BE2C (cell line): ENCODE measurements at places on chromosomes 4 and X.

DNA sequence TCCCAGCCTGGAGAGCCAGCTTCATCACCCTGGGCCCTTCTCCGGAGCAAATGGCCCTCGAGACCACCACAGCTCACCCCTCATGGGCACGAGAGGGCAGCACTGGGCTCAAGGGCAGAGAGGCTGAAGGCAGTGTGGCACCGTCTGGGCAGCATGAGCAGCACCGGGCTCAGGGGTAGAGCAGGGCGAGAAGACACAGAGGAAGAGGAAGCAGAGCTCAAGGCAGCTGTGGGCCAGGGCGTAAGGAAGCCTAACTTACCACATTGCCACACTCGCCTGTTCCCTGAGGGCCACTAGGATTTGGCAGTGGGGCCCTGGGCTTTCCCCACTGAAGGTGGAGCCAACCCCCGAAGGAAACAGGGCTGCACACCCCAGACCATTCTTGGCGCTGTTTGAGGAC, 15.5 kb downstream of the ZNF185 start:
- no peak for DNase-seq

DNA sequence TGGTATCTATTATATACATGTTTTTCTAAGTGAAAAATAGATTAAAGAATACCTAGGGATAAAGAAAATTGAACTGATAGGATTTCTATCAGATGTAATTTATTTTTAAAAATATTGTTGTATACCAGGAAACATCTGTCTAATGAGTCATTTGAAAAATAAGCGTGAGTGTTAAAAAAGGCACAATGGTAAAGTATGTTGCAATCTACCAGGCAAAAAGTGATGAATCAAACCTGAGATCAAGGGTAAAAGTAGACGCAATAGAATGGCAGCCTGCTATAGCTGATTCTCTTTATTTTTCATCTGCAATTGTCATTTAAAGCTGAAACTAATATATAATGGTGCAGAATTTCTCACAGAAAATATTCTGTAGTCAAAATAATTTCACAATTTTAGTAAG, 1119.6 kb downstream of the PCDH18 start:
- no peak for DNase-seq

DNA sequence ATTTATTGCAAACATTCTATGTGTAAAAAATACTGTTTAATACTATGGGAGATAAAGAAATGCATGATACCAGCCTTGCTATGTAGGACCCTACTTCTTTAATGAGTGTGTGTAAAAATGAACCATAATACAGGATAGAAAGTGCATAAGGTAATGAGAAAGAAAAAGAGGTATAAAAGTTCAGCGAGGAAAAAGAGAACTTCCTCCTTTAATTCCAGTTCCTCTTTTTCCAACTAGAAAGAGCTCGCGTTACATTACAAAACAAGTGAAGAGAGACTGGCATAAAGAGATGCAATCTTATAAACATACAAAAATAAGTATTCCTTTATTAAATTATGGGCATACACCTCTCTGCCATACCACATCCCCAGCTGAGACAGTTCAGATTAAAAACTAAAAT, 77.4 kb downstream of the ANKRD17 start:
- no peak for DNase-seq

- no peak for DNase-seq
Observed at GRCh38 chrX:6002056-6002455, 226.6 kb downstream of the NLGN4X start.

- DNase-seq: no peak
Observed at GRCh38 chr4:78706302-78706701, 69.8 kb upstream of the BMP2K start.

GRCh38 chr4:8914461-8915171, 43.0 kb upstream of the HMX1 start:
- no peak for DNase-seq

DNA sequence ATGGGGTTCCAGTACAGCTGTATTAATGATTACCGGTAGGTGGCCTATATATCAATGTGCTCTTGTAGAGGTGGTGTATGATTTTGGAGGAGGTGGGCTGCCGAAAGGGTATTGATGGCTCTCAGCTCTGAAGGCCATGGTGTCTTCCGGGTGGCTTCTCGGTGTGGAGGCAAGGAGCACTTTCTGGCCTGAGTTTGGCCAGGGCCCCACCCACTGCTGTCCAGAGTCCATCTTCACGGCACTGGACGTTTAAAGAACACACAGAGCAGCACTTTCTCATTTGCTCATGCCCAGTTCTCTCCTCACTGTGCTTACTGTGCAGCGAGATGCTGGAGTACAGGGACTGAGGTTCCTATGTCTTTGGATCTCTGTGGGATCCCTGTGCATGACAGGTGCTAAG, 16.1 kb downstream of the BST1 start:
- no peak for DNase-seq

- DNase-seq: peak; percentile 19
Observed at GRCh38 chrX:15761564-15762191, 23.6 kb downstream of the CA5B start.

DNA sequence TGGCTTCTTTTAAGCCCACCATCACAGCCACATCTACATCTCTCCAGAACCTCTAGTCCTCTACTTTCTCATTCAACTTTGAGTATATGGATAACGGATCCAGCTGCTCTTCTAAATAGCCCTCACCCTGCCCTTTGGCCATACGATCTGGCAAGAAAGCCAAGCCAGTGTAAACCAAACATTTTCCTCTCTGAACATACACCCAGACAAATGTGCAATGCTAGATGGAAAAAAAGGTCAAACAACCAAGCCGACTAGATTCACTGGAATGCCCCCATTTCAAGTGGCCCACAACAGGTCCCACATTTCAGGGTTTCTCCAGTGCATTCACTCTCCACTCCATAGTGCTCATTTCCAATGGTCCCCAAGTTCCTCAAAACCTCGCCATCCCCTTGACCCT, 24.0 kb downstream of the USP46 start:
- no peak for DNase-seq

- DNase-seq: no peak
Observed at GRCh38 chrX:2691543-2692220, 587 bp downstream of the CD99 start.

DNA sequence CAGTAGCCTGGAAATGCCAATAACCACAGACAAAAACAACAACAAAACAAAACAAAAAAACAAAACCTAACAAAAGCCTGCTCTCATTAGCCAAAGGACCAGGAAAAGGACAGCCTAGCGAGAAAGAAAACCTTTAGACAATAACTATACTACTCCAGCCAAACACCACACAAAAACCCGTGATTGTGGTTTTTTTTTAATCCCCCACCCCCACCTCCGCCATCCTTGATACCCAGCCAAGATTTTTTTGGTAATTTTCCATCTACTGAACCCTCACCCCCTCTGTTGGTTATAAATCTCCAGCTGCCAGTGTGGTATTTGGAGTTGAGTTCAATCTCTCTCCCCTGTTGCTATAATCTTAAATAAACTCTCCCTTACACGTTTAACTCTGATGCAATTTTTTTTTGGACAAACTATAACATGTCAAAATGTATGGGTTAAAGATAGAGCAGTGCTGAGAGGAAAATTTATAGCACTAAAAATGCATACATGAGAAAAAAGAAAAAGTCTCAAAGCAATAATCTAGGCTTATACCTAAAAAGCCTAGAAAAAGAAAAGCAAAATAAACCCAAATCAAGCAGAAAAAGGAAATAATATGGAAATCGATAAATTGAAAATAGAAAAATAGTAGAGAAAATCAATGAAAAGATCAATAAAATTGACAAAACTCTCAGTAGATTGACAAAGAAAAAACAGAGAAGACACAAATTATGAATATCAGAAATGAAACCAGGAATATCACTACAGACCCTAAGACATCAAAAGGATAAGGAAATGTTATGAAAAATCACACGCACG, 83.7 kb downstream of the NAT8L start:
- DNase-seq: no peak

DNA sequence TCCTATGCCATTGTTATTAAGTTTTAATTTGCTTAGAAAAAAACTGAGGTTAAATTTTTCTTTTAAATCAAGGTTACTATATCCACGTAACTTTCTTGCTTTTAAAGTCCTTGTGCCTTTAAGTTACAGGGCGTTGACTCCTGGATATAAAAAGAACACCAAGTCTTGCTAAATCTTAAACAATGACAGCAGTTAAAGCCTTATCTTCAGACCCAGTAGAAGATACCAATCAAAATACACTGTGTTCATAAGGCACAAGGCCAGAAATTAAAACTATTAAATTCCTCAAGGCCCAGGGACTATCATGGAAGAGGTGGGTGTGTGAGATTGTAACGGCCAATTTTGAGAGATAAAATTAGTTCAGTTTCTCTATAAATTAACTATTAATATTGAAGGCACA, 60.4 kb downstream of the PAGE2 start:
- no peak for DNase-seq

- no peak for DNase-seq
Observed at GRCh38 chr4:38800961-38801450, 3.6 kb downstream of the TLR1 start.

DNA sequence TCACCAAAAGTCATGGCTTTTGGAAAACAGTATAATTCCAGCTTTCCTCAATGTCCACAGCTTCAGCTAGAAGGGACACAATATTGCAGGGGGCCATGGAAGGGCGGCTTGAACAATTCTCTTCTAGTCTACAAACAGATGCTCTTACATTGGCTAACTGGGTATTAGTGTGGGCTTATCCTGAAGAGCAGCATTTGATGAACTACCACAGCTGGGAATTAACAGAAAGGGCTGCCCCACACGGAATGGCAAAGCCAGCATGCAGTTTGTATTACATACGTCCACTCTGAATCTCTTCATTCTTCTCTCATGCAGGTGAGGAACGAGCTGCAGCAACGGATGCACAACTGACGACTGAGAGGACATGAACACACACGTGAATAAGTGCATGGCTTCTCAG, 13.0 kb upstream of the PDCL2 start:
- no peak for DNase-seq

DNA sequence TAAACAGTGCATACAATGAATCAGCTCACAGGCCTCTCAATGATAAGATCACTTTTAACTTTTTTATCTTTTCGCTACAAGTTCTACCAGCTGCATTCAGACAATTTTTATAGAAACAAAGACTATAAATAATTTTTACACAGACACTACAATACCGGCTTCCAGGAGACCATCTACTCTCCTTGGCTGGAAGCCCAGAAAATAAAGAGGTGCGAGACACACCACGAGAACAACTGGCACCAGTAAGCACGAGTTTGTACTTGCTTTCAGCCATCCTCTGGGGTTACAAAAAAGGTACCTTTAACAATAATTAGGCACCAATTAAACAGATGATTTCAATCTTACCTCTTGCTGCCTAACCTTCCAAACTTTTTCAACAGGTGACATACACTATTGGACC, 11.2 kb upstream of the PRDX4 start:
- no peak for DNase-seq

DNA sequence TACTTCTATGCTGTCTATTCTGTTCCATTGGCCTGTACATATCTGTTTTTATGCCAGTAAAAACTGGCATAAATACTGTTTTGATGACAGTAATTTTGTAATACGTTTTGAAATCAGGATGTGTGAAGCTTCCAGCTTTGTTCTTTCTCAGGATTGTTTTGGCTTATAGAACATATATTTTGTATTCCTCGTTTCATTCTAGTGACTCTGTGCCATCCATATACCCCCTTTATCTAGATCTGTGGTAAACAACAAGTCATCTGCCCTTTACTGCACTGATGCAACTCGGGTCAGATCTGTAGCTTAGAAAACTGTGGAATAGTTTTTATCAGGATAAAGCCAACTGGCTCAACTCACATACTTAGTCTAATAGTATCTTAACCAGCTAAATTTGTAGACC, 233.7 kb downstream of the PRDM5 start:
- DNase-seq: no peak

- no peak for DNase-seq
Observed at GRCh38 chr4:165866019-165866650, 6.9 kb upstream of the TLL1 start.

- no peak for DNase-seq
Observed at GRCh38 chrX:107831071-107831730, 5.5 kb downstream of the MID2 start.

- DNase-seq: no peak
Observed at GRCh38 chr4:21815651-21816377, 132.8 kb downstream of the KCNIP4 start.

DNA sequence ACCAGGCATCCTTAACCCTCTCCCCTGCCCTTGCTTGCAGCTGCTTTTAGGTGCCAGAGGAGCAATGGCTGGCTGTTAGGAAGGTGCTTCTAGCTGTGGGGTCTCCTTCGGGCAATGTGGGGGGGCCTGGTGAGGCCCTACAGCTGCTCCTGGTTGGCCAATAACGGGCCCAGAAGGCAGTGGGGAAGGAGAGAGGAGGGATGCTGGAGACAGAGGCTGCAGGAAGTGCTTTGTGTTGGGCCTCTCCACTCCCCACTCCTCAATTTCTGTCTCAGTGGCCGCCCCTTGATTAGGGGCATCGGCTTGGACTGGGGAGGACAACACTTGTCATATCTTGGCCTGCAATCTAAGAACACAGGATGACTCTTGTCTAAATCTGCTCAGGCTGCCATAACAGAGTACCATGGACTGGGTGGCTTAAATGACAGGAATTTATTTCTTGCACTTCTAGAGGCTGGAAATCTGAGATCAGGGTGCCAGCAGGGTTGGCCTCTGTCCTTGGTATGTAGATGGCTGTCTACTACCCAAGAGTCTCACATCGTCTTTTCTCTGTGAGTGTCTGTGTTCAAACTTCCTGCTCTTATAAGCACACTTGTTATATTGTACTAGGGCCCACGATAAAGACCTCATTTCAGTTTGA, 374.3 kb downstream of the MID1IP1 start:
- DNase-seq: no peak

DNA sequence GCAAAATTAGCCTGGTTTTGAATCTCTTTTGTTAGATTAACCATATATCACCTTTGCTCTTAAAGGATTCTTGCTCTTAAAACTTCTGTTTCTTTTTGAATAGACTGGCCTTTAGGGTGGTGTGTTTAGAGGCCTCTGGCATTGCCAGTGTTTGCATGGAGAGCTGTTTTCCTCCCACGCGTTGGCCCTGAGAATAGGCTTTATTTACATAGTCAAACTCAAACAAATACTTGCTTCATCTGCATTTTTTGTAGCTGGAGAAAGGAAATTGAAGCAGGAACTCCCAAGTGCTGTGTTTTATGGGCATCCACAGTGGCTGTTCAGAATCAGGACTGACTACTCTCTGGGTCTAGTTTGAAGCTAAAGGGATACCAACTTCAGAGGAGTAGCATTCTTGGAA, 2.7 kb downstream of the SHROOM2 start:
- no peak for DNase-seq

- DNase-seq: no peak
Observed at GRCh38 chr4:101977076-101977475, 186.5 kb downstream of the BANK1 start.

- no peak for DNase-seq
Observed at GRCh38 chr4:125267630-125268029, 47.1 kb upstream of the FAT4 start.

DNA sequence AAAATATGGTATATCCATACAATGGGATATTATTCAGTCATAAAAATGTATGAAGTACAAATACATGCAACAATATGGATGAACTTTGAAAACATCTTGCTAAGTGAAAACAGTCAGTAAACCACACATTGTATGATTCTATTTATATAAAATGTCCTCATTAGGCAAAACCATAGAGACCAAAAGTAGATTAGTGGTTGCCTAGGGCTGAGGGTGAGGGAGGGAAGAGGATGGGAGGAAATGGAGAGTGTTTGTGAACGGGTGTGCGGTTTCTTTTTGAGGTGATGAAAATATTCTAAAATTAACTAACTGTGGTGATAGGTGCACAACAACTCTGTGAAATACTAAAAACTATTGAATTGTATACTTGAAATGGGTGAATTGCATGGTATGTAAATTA, 29.6 kb downstream of the TEX11 start:
- no peak for DNase-seq

- no peak for DNase-seq
Observed at GRCh38 chr4:47519239-47519883, 34.3 kb downstream of the ATP10D start.
